ENCODE measurements at places on chromosomes 11 and 22.

DNA sequence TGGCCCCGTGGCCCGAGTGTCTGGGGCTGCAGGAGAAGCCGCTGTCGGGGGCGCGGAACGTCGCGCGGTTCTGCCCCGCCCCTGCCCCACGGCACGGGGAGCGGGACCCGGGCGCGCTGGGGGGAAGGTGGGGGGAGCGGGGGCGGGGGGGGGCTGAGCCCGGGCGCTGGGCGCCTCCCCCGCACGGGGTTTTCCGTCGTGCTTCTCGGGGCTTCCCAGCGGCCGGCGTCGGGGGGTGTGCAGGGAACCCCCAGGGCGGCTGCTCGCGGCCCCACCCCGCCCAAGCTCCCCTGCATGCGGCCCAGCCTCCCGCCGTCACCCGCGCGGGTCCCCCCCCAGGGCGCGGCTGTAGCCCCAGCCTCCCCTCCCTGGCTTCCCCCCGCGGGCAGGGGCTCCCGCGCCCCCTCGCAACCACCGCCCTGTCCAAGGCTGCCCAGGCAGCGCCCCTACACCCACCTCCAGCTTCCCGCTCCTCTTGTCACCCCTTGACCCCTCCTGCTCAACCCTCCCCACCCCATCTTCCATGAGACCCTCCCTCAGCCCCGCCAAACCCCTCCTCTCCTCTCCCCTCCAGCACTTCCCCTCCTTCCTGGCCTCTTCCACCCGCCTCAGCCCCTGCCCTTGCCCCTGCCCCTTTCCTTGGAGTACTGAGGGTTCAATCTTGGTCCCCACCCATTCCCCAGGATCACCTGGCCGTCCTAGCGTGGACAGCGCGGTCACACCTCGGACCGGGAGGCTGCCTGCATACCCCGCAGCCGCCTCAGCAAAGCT is 1.7 kb downstream of the IL17REL start:
- DNase-seq, result no peak

DNA sequence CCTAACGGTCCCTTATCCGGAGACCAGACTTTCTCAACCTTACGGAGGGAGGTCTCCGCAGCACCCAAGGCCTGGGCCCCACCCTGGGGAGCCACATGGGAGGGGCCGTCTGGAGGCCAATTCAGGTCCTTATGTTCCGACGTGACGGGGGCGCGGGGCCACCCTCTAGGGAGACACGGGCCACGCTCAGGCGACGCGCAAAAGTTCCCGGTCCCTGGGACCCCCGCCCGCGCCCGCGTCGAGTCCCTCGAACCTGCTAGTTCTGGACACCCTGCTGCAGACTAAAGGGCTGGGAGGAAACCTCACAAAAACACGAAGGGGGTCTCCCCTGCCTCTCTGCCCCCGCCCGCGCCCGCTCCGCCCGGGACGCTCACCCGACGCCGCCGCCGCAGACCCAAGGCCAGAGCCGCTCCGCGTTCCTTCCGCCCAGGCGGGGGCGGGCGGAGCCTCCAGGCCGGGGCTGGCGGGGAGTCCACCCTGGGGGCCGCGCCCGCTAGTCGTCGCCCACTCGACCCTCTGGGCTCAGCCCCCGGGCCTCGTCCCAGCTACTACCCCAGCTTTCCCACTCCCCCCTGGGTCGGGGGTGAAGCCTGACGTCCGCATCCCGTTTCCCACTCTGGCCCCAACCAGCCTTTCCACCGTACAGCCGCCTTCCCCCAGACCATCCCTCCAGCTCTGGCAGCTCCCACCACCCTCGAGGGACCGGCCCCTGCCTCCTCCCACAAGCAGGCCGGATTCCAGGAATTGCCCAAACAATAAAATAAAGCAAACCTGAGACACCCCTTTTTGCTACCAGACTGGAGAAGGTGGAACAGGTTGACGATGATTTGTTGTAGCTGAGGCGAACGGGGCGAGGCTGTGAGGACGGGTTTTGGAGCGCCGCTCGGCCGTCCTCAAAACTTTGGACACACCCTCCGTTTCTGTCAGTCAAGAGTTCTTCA is 2.7 kb downstream of the RNH1 start:
- DNase-seq, result no peak

DNA sequence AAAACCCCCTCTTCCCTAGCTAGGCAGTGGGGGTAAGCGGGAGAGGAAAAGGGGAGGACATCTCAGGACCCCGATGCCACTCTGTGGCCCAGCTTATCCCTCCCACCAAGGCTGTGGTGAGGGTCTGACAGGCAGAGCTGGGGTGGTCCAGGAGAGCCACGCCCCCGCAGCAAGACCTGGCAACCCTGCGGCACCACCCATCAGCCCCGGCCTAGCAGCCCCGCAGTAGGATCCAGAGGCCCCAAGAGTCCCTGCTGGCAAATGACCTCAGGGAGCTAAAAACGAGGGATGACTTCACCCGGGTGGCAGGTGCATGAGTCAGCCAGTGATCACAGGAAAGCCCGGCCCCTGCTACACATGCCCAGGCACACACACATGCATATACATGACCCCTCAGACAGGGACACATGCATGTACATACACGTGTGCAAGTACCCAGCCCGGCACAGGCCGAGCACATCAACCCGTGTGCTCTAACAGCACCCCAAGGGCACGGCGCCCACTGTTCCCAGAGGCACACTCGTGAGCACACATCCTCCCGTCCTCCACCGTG is 32.3 kb downstream of the ARVCF start:
- peak; percentile 59 for DNase-seq

- no peak for DNase-seq
These were observed 100.8 kb upstream of the TTC12 start for GRCh38 chr11:113213549-113213948.

GRCh38 chr11:111330234-111330893 is 32.0 kb downstream of the POU2AF3 start:
- DNase-seq, result no peak

DNA sequence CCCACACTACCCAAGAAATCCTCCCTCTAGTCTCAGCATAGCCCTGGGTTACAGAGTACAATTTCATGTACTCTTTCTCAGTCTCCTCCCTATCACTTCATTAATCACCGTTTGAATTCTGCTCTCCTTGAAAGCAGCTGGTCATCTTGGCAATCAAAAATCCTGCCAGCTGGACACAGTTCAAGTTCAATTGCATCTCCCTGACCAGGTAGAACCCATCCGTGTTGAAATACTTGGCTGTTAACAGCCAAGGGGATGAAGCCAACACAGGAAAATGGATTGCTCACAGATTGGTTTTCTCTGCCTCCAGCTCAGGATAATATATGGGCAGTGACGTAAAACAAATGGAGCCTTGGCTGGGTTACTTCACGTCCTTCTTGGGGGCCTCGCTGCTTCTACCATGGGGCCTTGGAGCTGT is 55.1 kb upstream of the GRK3 start:
- no peak for DNase-seq

DNA sequence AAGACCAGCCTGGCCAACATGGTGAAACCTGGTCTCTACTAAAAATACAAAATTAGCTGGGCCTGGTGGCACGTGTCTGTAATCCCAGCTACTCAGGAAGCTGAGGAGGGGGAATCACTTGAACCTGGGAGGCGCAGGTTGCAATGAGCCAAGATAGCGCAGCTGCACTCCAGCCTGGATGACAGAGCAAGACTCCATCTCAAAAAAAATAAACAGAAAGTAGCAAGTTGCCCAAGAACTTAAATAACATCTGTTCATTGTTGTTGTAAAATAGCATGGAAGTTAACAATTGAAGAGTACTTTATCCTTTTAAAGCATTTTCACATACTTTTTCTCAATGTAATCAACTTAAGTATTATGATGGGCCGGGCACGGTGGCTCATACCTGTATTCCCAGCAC is 5.7 kb downstream of the AMBRA1 start:
- DNase-seq, result no peak
